ENCODE measurements at places on chromosomes 6 and 20.

- DNase-seq: no peak
Observed at GRCh38 chr6:2684766-2685754, 65.7 kb downstream of the MYLK4 start.

- no peak for DNase-seq
Observed at GRCh38 chr20:48717680-48718223, 110.0 kb downstream of the PREX1 start.

GRCh38 chr6:1645466-1646185 is 35.9 kb downstream of the FOXC1 start:
- DNase-seq: no peak

DNA sequence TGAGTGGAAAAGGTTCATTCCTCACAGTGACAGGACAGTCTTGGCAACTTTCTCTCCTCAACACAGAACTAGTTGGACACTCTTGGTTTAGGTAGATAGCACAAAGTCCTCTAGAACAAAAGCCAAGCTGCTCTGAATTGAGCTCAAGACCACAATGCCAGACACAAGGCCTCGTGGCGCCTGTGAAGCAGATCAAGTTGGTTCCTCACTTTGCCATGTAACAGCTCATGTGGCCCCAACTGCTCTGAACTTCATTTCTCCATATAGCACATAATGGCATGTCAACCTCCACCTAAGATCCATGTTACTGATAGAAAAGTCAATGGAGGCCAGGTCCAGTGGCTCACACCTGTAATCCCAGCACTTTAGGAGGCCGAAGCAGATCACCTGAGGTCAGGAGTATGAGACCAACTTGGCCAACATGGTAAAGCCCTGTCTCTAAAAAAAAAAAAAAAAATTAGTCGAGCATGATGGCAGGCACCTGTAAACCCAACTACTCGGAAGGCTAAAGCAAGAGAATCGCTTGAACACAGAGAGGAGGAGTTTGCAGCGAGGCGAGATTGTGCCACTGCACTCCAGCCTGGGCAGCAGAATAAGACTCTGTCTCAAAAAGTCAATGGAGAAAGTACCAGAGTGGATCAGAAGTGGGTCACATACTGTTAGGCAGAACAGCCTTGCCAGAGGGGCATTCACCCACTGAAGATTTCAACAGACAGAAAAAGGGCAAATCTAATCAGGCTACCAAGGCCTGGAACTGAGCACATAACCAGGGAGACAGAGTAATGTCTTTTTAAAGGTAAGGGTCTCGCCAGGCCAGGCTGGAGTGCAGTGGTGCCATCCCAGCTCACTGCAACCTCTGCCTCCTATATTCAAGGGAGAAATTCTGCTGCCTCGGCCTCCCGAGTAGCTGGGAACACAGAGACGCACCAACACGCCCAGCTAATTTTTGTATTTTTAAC is 21.2 kb downstream of the ROMO1 start:
- no peak for DNase-seq

DNA sequence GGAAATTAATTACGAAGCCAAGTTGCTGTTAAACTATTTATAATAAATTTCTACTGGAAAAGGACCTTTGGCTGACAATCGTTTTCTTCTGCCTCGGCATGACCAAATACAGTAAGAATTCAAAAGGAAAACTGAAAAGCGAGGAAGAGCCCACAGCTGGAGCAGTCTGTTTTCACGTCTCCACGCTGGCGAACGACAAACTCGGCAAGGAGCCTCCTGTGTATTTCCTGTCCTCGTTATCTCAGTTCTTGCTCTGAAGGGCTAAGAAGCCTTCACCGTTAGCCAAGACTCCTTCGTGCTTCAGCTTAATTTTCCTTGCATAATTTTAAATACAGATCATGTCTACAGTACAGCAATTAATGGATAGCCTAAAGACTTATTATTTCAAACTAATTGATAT is 214.3 kb upstream of the PLCB4 start:
- no peak for DNase-seq

GRCh38 chr6:65633501-65633900 is 73.5 kb downstream of the EYS start:
- no peak for DNase-seq
